Cortex of kidney (tissue), 1 donor: ENCODE measurements at places on chromosomes 2 and 18.

GRCh38 chr2:28904802-28905457 is 10.5 kb downstream of the WDR43 start:
- DNase-seq = no peak

- DNase-seq = no peak
Measured at GRCh38 chr2:120884472-120885290, 149.0 kb downstream of the GLI2 start.

DNA sequence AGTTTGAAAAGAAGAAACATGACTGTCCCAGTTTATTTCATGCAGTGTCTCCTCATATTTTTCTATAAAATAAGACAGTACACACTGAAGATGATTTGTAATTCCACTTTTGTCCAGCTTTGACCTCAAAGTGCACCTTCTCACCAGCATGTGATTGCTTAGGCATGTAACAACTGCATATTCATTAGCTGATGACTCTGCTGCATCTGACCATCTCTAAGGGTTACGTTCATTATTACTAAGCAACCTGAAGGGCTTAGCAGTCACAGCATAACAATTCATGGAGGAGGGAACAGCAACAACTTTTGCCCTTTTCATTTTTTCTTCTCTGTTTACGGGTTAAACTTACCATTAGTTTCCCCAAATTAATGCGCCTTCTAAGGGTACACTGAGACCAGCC is 330.6 kb upstream of the PIK3C3 start:
- DNase-seq = no peak

DNA sequence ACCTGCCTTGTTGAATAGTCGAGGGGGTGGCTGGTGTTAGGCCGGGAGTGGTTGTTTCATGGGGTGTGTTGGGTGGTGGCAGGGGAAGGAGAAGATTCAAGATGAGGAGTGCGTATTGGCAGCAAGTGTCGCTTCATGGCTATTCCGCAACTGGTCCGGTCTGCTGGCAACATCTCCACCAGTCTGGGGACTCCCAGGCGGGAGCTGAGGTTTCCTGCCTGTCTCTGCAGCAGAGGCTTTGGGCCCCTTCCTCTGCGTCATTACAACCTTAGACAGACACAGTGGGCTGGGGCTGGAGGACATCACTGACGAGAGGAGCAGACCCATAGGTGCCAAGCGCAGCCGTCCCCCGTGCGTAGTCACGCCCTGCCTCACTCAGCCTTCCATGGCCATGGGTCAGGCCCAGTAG is 64.0 kb upstream of the MCFD2 start:
- no peak for DNase-seq

GRCh38 chr2:126115975-126116374 is 540.0 kb upstream of the GYPC start:
- no peak for DNase-seq

DNA sequence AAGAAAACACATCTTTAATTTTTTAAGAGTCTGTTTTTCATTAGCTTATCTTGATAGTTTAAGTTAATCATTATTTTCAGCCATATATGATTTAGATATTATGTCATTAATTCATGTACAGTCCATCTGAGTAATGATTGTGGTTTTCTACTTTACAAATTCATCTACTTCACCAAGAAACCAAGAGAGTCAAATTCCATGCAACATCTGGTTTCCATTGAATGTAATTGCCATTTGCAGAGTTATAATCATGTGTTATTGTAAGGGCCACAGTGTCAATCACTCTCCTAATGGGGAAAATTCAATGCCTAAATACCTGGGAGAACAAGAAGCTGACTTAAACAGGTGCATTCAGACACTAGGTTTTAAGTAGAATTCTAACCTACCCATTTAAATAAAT is 217.2 kb upstream of the OSR1 start:
- no peak for DNase-seq

DNA sequence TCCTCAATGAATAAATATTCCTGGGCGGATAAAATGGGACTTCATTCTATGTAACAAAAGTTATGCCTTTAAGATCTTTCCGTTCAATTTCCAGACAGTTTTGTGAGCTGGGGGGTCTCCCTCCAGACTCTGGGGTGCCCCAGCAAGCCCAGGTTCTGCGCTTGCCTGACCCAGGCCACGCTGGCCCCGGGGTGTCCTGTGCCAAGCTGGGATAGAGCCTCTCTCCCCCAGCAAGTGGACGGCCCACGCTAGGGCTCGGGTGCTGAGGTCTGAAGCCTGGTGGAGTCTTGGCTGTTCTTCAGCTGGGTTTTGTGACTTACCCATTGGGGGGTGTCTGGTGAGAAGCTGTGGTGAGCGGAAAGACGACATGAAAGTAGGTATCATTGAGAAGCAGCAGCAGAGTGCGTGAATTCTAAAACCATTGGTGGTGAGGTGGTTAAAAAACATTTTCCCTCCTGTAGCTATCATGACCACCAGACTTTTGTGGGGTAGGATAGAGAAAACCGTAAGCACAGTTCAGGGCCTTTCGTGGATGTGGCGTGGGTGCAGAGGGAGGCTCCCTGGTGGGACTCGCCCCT is 346.8 kb downstream of the ANAPC1 start:
- no peak for DNase-seq

DNA sequence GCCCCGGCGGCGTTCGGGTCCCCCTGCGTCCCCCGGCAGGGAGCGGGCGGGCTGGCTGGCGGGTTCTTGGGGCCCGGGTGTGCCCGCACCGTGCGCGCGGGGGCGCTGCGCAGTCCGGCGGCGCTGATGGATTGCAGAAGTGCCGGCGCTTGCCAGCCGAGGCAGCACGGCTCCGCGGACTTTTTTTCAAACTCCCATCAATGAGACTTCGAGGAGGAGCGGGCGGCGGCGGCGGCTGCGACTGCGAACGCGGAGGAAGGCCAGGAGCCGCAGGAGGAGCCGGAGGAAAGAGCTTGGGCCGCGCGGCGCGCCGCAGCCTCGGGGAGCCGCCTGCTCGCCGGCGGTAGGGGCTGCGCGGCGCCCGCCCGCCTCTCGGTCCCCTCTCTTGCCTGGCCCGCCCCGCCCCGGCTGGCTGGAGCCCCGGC is at the start of gene GLI2:
GLI2 (plus strand) TSS at position 123 of the 425 bp plus-strand sequence. CDS start 61,453 bp downstream, outside the sequence.
- DNase-seq = no peak

- no peak for DNase-seq
Measured at GRCh38 chr2:88187038-88187676, 17.0 kb downstream of the THNSL2 start.

DNA sequence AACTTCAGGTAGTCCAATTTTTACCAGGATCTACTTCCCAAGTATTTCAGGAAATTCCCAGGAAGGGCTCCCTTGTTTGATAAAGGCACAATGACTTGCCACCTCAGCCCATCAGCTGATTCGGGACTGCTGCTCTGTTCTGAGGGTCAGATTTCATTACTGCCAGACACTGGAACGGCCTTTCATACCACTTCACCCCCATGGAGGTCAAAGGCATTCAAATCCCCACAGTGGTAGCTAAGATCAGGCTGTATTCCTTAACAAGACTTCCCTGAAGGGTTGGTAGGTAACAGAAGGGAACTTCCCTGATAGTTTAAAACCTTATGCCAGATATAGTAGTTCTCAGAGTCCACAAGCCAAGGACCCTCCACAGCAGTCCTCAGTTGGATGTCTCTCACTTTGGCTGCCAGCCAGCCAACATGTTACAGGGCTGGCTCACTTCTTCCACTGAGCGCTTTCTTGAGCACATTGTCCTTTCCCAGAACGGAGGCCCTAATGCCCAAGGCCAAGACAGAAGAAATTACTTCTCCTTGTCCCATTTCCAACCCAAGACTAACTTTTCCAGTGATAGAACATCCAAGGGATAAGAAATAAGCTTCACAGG is 40.0 kb upstream of the GLS start:
- DNase-seq = no peak

- DNase-seq = no peak
Measured at GRCh38 chr2:46177461-46178089, 119.6 kb upstream of the EPAS1 start.

DNA sequence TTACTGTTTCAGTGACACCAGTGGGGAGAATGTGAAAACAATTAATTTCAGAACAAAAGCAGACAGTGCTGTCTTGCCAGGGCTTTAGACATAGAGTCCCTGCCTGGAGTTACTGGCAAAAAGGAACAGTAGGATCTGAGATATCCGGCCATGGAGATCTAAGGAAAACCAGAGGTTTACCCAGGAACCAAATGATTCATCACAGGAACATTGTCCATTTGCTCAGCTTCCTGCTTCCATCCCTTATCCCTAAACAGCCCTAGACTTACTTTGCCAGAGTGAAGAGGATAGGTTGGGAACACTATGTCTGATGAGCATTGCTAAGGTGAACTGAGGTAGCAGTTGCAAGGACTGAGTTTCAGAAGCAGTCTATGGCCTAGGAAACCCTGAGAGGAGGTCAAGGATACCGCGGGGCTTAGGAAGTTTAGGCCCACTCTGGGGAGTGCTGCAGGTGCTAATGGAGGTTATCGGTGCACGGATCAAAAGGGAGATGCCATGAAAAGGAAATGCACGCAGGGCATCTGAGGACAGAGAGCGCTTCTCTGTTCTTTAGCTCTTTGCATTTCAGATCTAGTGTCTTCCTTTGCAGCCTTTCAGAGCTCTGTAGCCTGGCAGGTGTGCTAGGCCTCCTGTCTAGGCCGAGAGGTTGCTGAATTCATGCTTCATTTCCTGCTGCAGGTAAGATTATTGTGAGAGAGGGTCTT is 223.9 kb downstream of the CDCA7 start:
- no peak for DNase-seq

DNA sequence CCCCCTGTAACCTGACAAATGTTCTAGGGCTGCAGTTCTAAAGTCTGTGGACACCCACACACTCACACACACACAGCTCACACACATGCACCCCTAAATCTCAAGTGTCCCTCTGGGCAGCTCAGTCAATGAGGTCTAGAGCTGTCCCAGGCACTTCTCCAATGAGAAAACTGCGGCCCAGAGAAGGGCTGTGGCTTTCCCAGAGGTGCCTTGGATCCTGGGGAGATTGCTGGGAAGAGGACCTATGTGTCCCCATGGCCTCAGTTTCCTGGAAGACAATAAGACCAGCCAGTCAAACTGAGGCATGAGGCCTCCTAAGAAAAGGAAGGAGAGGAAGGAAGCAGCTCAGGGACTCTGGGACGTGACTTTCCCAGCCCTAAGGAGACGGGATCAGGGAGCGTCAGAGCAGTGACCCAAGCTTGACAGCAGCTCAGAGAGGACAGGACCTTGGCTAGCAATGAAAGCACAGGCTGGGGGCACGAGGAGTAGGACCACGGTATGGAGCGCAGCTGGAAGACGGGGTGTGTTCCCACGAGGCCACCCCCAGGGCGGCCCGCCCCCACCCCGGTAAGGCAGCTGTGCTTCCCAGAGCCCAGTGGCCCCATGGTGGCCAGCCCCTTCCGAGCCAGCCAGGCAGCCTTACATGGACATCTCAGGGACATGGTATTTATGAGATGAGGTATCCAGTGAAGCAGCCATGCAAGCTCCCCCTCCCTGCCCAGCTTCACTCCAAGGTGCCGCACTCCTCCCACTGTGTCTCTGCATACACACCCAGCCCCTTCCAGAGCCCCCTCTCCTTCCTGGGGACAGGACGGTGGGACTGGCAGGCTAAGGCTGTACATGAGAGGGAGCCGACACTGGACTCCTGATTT is 46.0 kb downstream of the TNS1 start:
- DNase-seq = no peak

DNA sequence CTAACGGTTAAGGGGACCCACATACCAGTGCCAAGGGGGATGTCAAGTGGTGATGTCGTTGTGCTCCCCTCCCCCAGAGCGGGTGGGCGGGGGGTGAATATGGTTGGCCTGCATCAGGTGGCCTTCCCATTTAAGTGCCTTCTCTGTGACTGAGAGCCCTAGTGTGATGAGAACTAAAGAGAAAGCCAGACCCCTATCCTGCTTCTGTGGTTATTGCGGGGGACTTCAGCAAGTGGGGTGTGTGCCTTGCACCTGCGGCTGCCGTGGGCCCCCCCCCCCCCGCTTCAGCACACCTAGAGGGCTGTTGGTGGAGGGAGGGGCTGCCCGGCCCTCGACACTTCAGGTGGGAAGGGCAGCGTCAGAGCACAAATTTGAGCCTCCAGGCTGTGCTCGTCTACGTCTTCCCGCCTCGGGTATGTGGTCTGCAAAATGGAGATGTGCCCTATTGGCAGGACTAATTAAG is 6.1 kb downstream of the CTDSP1 start:
- no peak for DNase-seq

- DNase-seq = no peak
Measured at GRCh38 chr2:152336119-152336853, 1.3 kb downstream of the FMNL2 start.

GRCh38 chr2:990970-991369 is 40.3 kb downstream of the SNTG2 start:
- DNase-seq = no peak

DNA sequence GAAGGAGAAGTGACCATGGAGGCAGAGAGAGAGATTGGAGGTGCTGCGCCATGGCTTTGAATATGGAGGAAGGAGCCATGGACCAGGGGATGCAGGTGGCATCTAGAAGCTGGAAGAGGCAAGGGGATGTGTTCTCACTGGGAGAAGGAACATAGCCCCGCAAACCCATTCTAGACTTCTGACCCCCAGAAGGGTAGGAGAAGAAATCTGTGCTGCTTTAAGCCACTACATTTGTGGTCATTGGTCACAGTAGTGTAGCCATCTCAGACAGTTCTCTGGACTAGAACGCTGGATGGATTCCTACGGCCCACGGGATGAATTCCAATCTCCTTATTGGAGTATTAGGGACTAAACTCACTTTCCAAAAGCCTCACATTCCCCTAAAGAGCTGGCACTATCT is 67.8 kb downstream of the PTGR3 start:
- DNase-seq = no peak

- no peak for DNase-seq
Measured at GRCh38 chr18:28269750-28270149, 92.8 kb upstream of the CDH2 start.

GRCh38 chr2:217118559-217119284 is 258.9 kb upstream of the TNP1 start:
- DNase-seq = no peak

DNA sequence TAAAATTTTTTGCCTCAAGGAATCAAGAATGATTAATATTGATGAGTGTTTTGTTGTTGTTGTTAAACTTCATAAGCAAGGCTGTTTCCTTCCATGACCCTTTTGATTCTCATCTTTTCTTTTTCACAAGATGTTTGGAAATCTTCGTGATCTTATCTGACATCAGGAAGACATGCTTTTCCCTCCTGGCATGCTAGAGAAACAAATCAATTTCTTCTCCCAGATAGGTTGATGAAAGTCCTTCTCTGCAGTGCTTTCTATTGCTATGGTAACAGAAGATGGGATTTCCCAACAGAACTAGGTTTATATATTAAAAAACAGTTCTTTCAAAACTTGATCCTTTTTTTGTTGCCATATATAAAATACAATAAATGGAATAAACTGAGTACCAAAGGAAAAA is 85.2 kb downstream of the EML6 start:
- DNase-seq = no peak

DNA sequence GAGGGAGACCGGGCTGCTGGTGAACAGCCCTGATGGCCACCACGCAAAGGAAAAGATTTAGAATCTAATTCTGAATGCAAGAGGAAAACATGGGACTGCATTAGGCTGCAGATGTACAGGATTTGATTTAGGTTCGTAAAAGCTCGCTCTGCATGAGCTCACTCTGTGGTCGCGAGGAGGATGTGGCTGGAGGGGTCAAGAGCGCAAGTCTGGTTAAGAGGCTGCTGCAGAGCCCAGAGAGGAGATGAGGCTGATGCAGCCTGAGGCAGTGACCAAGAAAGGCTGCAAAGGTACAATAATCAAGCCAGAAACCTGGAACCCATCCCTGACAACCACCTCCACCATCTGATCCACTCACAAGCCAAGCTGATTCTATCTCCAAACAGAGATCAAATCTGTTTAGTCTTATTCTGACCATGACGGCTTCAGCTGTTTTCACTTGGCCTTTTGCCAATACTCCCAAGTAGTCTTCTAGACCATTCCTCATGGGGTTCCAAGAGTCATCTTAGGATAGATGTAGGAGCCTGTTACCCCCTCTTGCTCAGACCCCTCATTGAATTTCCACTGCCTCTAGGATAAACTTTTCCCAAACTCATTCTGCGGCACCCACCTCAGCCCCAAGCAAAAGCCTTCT is 58.9 kb upstream of the ARL4C start:
- DNase-seq = no peak
